Germinal center (tissue), 1 donor: ENCODE measurements at places on chromosomes 2 and 18.

GRCh38 chr2:216006164-216006663 lies 7.1 kb downstream of the MREG start:
- DNase-seq: peak; percentile 25

GRCh38 chr2:188940171-188940570 lies 34.0 kb upstream of the COL3A1 start:
- DNase-seq: no peak

DNA sequence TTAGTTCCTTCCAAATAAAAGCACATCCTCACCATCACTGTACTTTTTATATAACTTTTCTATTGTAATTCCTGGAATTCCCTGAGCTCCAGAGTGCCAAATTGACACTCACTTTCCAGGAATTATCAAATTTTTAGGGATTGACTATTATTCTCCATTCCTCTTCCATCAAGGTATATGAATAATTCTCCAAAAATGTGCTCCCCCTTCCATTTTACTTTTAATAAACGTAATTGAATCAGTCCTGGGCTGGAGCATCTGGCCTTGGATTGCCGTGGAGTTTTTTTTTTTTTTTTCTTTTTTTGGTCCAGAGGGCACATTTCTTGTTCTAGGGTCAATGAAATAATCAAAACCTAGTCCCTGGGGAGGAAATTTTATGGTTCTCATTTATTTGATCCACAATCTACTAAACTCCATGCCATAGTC lies 304.3 kb downstream of the CDCA7 start:
- DNase-seq: no peak

DNA sequence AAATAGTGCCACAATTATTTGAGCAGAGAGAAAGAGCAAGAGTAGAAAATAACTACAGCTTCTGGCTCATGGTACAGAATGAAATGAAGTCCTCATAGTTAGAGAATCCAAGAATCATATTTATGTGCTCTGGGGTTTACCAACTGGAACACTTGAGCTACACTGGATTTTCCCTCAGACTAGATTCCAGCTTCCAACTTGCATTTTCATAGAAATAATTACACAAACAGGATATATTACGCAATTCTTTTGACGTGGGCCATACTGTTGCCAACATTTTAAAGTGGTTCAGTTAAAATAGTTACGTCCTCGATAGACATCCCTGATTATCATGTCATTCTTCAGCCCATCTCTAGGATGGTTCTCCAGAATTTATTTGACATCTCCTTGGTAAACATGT lies 129.2 kb downstream of the ETAA1 start:
- no peak for DNase-seq

DNA sequence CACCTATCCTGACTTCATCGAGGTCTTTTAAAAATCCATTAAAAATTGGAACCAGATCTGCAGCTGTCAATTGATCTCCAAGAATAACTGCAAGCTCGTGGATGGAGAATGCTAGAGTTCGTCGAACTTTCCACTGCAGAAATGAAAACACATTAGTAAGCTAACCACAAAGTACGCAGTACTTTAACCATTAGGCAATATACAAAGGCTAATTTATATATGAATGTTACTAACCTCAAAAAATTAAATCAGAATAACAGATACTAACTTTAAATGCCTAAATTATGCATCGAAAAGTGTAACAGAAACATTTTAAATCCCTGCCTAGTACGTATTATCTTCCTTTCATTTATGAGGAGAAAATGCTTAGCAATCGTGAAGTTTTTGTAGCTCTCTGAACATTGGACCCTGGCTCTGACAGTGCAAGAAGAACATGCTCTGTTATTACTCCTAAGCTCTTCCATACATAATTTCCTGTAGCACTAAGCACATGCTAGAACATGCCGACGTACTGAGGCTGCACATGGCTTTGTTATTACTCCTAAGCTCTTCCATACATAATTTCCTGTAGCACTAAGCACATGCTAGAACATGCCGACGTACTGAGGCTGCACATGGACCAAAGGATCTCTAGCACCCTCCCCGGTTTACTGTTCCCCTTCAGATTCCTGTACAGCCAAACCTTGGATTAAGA lies 57.0 kb downstream of the PPP4R1 start:
- no peak for DNase-seq

DNA sequence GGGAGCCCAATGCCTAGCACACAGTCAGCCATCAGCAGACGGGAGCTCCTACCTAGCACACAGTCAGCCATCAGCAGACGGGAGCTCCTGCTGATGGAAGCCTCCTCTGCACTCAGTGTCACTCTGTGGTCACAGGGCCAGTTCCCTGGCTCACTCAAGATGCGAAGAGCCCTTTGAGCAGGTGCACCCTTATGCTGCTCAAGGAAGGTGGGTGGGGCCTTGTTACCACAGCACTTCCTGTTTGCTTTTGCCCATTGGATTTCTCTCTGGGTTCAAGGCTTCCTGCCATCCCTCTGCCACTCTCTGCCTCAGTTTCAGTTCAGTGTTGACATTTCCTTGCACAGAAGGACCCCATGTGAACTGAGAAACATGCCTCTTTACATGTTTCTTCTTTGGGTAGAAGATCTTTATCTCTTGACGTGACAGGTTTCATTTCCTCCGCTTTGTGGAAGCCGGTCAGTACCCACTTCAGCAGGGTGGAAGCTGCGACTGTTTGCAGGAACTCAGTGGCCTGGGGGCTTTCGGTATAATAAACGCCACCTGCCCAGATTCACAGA lies 11.6 kb downstream of the TRIB2 start:
- DNase-seq: peak; percentile 68

DNA sequence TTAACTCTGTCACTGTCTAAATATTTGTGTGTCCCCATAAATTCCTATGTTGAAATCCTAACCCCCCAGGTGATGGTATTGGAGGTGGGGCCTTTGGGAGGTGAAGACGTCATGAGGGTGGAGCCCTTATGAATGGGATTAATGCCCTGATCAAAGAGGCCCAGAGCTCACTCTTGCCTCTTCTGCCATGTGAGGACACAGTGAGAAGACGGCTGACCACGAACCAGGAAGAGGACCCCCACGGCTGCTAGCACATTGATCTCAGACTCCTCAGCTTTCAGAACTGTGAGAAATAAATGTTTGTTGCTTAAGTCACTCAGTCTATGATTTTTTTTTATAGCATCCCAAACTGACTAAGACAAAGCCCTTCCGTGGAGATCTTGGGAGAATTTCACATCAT lies 71.2 kb downstream of the BCL2L11 start:
- DNase-seq: no peak

GRCh38 chr2:25257032-25257552 lies 84.6 kb downstream of the DNMT3A start:
- DNase-seq: no peak

DNA sequence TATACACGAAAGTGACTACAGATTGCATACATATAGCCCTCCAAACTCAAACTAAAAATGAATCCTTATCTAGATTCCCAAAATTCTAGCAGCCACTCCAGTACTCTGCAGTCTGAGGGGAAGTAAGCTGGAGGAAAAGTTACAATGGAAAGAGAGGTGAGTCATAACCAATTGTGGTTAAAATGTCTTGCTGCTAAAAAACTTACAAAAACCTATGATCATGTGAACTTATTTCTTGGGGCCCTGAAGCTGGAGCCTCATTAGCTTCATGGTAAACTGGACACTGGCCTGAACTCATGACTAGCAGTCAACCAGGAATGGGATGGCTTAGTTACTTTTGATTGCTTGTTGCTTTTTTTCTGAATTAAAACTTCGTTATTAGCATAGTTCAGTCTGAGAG lies 175.9 kb downstream of the SLC4A3 start:
- DNase-seq: no peak
